ENCODE measurements at places on chromosomes 4 and X.

DNA sequence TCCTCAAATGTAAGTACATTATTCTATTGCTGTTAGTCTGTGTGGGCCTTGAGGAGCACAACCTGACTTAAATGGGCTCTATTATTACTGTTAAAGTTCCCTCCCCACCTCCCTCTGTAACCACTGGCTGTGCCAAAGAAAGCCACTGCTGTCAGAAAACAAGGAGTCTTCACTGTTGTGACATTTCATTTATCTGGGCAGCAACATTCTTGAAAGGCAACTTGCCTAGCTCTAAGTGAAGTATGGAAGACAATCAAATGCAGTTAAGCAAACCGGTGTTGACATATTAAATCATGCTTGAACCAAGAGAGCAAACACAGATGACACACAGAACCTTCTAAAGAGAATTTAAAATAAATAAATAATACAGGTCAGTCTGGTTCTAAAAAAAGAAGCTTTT is 81.0 kb downstream of the EPHA5 start:
- DNase-seq = no peak

DNA sequence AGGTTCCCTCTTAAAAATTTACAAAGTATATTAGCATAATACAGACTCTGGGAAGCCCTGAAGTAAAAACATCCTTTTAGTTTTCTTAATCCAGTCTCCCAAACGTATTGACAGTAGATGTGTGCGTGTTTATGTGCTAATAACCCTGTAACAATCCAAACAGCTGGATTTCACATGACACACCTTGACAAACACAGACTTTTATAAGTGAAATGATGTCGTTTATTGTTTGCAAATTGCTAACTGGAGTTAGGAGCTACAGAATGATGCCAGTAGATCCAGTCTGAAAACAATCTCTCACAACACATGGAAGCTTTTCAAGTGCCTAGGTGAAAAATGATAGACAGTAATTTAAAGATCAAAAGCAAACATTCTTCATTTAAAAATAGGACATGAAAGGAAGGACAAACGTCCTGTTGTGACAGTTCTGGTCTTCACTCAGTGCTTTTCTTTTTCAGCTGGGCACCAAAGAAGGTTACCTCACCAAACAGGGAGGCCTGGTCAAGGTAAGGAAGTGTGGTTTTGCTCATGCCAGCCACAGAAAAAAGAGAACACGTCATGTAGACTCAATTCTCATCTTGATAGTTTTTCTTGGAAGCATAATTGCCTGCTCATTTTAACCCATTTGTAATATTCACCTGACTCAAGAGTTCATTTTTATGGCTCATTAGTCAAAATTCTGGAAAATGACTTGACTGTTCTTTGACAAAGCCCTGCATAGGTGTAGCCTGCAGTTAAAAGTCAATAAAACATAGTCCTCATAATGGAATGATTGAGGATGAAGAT is 32.9 kb downstream of the LAMTOR3 start:
- no peak for DNase-seq

DNA sequence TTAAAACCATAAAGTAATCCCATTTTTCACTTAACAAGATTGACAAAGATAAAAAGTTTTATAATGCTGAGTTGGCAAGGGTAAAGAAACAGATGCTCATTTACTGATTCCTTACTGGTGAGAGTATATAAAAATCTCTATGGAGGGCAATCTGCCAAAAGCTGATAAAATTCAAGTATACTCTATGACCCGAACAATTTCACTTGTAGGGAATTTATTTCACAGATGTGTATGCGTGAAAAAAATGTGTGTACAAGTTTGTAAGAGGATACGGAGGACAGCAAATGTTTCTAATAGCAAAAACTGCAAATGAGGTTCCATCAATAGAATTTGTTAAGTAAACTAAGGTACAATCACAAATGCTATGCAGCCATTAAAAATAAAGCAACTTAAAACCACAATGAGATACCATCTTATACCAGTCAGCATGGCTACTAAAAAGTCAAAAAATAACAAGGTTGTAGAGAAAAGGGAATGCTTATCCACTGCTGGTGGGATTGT is 23.4 kb downstream of the DHX15 start:
- DNase-seq = no peak

DNA sequence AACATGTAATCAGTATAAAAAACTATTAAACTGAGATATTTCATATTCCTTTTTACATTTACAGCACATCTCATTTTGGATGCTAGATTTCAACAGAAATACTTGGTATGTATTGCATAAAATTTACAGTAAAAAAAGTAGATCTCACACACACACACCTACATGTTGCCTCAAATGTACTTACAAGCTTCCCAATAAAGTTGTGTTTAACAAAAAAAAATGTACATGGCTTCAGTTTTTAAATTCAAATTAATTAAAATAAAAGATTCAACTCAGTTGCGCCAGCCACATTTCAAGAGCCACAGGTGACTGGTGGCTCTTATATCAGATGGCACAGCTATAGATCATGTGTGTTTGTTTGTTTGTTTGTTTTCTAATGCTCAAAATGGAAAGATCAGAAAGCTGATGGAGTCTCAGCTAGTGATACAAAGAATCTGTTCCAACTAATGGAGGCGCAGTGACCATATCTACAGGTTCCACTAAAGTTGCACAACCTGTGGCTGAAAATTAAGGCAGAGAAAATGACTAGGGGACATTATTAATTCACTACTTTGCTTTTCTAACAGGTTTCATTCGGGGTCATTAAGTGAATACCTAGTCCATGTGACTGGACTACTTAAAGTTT is 45.0 kb downstream of the RBM47 start:
- DNase-seq = no peak

Data from GM04503 (cell line).